Fibroblast of the conjunctiva (primary cell): ENCODE measurements at places on chromosomes 12 and 14.
A peak's percentile ranks its signal among the peaks of the same experiment; 100 is the strongest.

DNA sequence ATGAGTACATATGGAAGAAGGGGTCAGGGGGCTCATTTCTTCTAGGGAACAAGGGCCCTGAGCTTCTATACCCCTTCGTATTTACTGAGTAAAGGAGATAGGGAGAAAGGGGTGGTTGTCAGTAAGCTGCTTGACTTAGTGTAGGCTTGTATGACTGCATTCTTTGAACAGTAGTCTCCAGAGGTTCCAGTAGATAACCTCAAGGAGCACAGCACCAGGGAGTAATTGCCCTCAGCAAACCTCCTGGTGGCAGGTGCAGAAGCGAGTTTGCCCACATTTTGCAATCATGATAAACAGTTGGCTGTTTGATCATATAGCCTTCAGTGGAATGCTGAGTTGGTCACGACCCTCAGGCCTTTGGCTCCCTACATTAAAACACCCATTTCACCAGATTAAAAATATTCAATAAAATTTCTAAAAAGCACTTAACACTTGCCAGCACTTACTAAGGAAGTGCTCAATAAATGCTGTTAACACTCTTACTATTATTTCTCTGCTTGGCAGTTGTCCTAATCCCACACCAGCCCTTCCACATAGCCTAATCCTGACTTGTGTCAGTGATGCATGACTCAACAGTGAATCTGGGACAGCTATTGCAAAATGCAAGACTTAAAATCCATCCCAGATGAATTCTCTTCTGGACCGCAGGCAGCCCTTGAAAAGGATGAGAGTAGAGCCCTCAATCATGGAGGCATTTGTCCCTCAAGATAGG lies 3.7 kb upstream of the DHRS4L2 start:
- peak; percentile 91 for DNase-seq

GRCh38 chr14:54465654-54466053 lies 23.1 kb downstream of the GMFB start:
- no peak for DNase-seq

DNA sequence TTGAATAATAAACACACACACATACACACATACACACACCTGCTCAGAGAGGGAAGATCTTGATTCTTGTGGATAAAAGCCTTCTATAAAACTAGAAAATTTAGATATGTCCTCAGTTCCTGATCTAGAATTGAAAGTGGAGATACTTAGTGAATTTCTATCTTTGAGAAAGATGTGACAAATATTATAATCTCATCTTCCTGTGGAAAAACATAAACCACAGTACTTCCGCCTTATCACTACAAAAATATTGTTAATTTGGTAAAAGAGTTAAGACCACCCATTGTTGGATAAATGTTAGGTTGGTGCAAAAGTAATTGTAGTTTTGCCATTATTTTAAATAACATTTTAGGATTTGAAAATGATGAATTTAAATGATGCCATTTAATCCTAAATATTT lies at the start of gene KLRK1:
Gene KLRK1 (minus strand): TSS at position 138 of the 400 bp plus-strand sequence. CDS start 1,231 bp downstream, outside the sequence.
- no peak for DNase-seq

DNA sequence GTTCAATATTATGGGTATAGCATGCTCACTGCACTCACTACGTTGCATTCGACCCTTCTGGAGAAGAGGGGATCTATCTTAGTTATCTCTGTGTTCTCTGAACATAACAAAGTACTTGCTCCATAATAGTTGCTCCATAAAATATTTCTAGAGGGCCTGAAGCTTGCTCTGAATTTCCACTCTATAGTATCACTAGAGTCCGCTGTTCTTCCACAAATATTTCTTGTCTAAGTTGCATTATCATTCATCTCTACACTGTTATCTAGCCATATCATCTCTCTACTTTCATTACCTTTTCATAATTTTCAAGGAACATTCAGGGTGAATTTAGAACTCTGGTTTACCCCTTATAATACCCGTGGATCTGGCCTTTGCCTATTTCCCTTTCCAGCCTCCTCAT lies 246.1 kb upstream of the PDE3A start:
- DNase-seq: no peak

DNA sequence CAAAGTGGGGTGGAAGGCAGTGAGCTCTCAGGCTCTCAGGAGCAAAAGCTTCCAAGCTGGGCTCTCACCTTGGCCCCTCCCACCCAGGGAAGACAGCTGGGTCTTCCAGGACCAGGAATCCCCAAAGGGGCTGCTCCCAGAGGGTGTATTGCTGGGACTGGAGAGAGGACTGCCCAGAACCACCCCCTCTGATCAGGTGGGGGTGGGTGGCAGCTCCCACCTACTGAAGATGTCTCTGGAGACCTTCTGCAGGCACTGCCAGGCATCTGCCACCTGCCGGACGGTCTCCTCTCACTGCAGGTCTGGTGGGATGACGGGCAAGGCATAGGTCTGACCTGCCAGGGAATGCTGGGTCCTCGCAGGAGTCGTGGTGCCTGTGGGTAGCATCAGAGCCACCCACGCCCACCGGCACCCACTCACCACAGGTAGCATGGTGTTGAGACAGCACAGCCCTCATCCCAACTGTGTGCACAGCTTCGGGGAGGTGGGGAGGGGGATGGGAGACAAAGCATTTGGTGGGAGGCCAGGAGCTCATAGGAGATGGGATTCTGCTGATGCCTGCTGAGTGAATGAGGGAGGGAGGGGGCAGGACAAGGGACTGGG lies 103.2 kb downstream of the SINHCAF start:
- no peak for DNase-seq

DNA sequence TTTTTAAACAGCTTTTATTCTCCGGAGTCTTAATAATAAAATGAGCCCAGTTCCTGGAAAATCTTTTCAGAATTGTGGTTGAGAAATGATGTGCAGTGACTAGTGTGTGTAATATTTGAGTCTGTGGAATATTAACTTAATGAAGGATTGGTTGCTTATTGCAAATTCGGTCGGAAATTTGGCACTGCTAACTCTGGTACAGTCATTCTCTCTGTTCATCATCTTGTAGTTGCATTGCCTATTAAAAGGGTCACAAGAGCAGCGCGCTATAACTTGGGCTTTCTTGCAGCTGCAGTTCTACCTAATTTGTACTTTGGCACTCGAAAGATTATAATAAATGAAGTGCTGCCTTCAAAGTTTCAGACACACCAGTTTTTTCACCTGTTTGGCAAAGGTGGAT lies 146.0 kb downstream of the FLRT2 start:
- peak; percentile 6 for DNase-seq
